Vagina (tissue), 2 donors: ENCODE measurements at places on chromosomes 5 and 9. TPM values are rescaled to one million over a fixed set of nuclear protein-coding genes. Genes with fewer than 3 reads are reported as not detected.
A peak's percentile ranks its signal among the peaks of the same experiment; 100 is the strongest.

The GAPT gene
- not detected for total RNA-seq

GRCh38 chr5:132233081-132233480 is 5.4 kb upstream of the P4HA2 start:
- peak; percentile 54 for DNase-seq

DNA sequence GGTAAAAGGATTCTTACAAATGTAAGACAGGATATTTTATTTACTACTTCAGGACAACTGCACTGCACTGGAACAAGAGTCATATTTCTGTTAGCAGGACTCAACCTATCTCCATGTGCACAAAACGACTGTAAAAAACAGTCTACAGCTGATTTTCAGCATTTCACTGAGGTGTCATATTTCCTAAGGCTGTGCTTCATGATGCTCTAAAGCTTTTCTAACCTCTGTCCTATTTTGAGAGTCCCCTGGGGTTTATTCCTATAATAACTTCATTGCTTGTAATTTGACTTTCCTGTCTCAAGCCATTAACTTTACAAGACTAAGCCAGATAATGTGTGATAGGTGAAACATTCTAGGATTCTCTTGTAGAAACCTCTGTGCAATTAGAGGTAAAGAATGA is 472.3 kb downstream of the HINT1 start:
- no peak for DNase-seq

DNA sequence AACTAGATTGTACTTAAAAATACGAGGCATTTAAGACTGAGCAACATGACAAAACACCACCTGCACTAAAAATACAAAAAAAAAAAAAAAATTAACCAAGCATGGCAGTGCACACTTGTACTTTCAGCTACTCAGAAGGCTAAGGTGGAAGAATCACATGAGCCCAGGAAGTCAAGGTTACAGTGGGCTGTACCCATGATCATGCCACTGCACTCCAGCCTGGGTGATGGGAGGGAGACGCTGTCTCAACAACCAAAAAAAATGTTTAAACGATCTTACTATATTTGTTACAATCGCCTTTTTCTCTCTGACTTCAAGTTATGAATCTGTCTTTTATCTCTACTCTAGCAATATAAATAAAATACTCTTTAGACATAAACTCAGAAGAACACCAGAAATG is 1454.3 kb downstream of the MAT2B start:
- no peak for DNase-seq

DNA sequence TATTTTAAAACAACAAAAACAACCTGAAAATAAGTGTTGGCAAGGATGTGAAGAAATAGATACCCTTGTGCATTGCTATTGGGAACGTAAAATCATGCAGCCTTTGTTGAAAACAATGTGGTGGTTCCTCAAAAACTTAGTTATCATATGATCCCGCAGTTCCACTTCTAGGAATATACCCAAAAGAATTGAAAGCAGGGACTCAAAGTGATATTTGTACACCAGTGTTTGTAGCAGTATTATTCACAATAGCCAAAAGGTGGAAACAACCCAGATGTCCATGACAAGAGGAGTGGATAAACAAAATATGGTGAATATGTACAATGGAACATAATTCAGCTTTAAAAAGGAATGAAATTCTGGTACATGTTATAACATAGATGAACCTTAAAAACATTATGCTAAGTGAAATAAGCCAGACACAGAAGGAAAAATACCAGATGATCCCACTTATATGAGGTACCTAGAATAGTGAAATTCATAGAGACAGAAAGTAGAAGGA is 29.0 kb downstream of the IRF1 start:
- DNase-seq: no peak

DNA sequence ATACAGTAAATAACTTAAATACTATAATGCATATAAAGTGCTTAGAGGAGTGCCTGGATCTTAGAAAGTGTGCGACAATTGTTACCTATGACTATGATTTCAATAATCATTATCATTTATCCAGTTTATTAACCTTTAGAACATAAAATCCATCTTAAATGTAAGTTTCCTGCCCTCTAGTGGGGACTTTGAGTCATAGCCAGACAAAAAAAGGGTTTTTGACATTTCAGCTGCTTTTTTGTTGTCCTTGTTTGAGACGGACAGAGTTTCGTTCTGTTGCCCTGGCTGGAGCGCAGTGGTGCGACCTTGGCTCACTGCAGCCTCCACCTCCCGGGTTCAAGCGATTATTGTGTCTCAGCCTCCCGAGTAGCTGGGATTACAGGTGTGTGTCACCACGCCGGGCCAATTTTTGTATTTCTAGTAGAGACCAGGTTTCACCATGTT is 9.7 kb upstream of the C9orf152 start:
- DNase-seq: no peak

GRCh38 chr9:87442451-87442850 is 55.2 kb upstream of the DAPK1 start:
- no peak for DNase-seq

- no peak for DNase-seq
Measured at GRCh38 chr9:136368190-136368589, 4.6 kb upstream of the DNLZ start.

DNA sequence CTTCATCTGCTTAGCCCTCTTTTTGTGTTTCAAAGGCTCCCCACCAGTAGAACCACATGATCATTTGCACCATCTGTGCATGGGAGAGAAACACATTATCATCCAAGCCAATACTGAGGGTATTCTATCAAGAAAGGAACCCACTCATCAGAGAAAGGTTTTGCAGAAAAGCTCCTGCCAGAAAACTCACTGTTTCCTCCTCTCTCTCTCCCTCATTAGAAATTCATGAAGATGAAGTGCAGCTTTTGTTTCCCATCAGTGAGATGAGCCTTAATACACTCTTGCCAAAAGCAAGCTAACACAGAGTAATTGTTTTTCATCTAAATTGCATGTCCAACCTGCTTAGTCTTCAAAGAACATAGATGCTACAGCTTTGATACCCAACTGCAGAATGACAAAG is 142.4 kb upstream of the GRAMD2B start:
- DNase-seq: no peak

GRCh38 chr5:172505845-172506244 is 51.5 kb upstream of the SH3PXD2B start:
- DNase-seq: peak; percentile 42

- DNase-seq: no peak
Measured at GRCh38 chr5:80867233-80867632, 92.9 kb upstream of the RASGRF2 start.

The TLX3 gene
- not detected for total RNA-seq

DNA sequence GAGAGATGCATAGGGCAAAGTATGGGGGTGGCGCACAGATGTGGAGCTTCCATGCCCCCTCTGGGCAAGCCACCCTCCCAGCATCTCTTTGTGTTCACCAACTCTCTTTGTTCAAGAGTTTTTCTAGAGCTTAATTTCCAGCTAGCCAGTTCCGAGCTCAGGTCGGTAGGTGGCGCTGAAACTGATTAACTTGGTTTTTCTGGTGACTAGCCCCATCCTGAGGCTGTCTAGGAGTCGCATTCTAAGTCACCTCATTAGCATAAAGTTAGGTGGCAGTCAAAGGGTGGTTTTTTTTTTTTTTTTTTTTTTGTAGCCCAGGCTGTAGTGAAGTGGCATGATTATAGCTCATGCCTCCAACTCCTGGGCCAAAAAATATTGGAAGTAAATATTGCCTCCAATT is 476.4 kb downstream of the KDM4C start:
- no peak for DNase-seq

The CFAP90 gene
- 2.5 TPM for total RNA-seq

DNA sequence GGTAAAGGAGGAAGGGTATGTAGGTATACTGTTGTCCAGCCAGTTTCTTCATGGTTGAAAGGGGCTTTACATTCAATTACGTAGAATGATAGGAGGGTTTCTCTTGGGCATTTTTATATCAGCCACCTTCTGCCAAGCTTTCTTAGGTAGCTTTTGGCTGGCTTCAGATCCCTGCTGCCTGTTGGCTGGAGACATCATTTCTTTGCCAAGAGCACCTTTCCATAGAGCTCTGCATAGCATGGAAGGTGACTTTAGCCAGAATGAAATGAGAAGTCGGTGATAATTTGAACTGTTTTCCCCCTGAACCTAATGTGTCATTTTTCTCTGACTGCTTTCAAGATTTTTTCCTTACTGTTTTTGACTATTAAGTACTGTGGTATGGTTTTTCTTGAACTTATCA is 26.9 kb downstream of the TMEFF1 start:
- no peak for DNase-seq

GRCh38 chr5:55600497-55601203 is 65.9 kb upstream of the PLPP1 start:
- no peak for DNase-seq

GRCh38 chr9:105281272-105281671 is 36.8 kb downstream of the SLC44A1 start:
- DNase-seq: no peak
